ENCODE measurements at places on chromosomes 7 and 10.

DNA sequence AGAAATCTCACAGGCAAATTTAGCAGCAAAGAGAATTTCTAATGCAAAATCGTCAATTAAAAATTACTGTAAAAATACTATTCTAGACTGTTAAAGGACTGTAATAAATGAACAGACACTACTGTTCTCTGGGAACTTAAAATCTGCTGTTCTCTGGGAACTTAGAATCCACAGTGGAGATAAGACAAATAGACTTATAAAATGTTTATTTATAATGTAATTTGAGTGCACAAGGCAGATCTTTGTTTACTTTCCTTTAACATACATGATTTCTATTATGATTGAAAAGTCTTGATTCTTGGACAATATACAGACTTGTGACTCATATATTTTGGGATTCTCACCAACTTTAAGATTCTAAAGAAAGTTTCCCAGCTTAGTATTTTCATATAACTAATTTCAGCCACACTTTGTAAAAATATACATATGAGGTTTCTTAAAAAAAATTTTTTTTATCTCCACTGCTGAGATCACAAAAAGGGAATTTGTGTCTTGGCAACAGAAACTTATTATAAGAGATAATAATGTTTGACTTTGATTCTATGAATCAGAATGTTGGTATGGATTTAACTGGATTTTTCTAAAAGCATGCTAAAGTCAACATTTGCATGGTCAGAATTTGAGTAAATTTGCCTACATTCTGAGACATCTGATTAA, 166.3 kb upstream of the RHOBTB1 start:
- DNase-seq = no peak

DNA sequence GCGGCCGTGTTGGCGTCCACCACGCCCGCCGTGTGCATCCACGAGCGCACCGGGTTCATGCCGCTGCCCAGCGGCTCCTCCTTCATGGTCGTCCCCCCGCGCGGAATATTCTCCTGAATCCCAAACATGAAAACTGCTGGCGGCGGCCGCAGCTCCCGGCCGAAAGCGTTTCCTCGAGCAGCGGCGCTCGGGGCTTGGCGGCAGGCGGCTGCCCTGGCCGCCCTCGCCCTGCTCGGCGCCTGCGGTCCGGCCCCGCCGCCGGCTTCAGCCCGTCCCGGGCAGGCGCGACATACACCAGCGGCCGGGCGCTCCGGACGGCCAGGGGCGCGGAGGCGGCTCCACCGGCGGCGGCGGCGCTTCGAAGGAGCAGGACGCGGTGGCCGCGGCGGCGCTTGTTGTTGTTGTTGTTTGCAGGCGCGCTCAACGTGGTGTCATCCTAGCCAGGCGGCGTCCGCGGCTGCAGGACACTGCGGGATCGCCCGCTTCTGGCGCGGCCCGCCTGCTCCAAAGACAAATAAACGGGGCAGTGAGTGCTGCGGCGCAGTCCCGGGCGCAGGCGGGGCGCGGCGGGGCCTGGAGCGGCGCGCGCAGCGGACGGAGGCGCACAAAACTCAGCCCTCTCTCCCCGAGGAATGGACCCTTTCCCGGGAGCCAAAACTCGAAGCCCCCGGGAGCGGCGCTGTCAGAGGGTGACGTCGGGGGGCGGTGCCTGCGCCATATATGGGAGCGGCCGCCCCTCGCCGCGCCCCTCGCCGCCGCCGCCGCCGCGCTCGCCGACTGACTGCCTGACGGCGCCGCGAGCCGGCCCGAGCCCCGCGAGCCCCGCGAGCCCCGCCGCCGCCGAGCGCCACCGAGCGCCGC, at the start of gene EBF3:
EBF3 (minus strand) TSS at position 634 of the 861 bp plus-strand sequence; CDS start at position 128, 506 bp downstream.
- no peak for DNase-seq

GRCh38 chr7:130493275-130493873, 1.5 kb downstream of the MEST start:
- no peak for DNase-seq

GRCh38 chr10:4270116-4270515, 485.1 kb upstream of the KLF6 start:
- peak; percentile 60 for DNase-seq

- DNase-seq = no peak
Observed at GRCh38 chr10:128064970-128065580, 61.1 kb downstream of the MKI67 start.

GRCh38 chr7:26293569-26294308, 2.1 kb downstream of the SNX10 start:
- DNase-seq = no peak

DNA sequence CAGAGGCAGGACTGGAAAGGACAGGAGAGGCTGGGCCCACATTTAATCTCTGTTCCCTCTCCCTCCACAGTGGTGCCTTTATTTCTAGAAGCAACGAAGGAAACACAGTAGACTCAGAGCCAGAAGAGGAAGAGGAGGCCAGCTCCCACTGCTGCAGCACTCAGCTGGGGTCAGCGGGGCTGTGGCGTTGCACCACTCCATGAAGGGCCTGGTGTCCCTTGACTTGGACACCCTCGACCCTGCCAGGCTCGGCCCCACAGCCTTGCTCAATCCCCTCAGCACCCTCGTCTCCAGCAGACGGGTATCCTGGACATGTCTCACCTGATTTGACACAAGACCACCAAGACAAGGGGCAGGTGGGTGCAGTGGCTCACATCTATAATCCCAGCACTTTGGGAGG, 38.8 kb downstream of the PRKAG2 start:
- DNase-seq = no peak

GRCh38 chr10:6178581-6178980, 24.2 kb upstream of the PFKFB3 start:
- no peak for DNase-seq

GRCh38 chr10:47078393-47079203, 167.4 kb downstream of the PTPN20 start:
- no peak for DNase-seq

- no peak for DNase-seq
Observed at GRCh38 chr10:51063166-51063565, 11.1 kb upstream of the PRKG1 start.

DNA sequence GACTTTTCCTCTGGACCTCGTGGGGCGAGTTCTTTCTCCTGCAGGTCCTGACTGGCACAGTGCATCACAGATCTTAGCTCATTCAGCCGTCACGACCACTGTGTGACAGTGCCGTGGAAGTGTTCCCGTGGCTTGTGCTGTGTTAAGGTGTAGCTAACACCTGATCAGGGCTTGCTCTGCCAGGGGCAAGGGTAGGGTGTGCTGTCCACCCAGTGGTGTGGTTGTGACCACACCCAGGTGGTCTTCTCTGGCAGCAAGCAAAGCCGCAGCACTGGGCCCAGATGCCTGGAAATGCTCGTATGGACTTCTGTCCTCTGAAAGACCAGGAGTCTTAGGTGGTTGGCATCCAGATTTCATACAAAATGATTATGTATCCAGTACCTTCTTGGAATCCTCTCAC, 86.2 kb downstream of the GLRX3 start:
- DNase-seq = no peak

DNA sequence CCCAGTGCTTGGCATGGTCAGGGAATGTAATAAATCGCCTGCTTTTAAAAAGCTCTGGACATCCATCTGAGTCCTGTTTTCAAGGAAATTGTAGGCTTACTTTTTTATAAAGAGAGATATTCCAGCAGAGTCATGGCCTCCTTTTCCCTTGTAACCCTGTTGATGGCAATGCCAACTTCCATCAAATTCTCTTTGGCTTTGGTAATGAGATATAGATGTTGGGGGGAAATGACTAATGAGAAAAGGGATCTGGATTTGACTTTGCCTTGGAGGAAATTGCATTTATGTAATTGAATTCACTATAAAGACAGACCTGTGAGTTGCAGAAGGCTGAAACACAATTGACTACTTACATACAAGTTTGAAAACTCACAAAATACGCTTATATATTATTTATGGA, 347.5 kb downstream of the GPR158 start:
- no peak for DNase-seq

DNA sequence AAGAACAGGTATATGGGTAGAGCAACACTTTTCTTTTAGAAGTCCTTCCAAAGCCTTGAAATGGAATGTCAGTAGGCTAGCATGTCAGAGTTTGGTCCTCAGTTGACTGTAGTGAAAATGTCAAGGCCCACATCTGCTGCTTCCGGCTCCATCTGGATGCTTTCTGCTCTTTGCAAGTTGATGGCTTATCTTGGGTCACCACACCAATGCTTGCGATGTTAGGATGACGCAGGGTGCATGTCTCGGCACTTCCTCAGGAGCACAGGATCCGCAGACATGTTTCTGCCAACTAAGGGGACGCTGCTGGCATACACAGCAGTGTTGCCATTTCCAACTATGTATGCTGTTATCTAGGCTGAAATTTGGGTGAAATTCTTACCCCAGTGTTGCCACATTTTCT, 14.0 kb upstream of the HBP1 start:
- DNase-seq = no peak

DNA sequence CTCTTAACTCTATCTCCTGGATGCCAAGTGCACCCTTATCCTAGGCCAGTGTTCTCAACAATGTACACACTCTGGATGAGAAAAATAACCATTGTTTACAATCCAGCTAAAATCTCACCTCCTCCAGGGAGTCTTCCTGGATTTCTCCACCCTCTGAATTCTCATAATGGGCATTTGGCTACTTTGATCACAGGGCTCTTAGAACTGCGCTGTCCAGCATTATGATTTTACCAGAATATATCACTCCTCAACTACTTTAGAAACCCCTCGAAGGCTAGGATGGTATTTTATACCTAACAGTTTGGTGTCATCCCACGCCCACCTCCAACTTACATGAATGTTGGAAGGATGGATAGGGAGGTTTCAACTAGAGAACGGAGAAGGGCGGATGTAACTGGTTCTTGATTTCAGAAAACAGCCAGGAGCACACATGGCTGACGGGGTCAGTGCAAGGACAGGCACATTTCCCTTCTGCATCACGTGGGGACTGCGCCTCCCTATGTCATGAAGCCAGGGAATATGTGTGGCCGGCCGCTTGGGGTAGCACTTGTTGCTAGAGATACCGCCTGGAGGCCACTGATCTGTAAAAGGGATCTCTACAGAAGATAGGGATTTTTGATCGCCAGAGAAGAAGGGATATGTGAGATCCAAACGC, 1.2 kb upstream of the ATP6V0E2 start:
- DNase-seq = peak; percentile 94

DNA sequence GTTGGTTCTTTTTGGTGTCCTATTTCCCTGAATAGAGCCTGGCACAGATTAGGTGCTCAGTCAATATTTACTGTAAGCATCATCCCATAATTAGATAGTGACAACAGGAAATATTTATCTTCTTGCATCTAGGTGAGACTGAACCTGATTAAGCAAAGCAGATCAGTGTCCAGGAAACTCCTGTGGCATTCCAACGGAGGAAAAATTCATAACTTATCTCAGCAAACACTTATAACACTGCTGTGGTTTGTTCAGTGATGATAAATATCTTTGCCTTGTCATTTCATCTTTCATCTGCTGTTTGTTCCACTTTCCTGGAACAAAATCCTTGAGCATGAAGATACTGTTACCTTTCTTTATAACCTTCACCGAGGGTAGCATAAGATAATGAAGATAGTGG, 1160.3 kb upstream of the AUTS2 start:
- DNase-seq = no peak

- DNase-seq = peak; percentile 49
Observed at GRCh38 chr10:5442065-5442989, 30.0 kb downstream of the NET1 start.

- DNase-seq = no peak
Observed at GRCh38 chr10:70267161-70267933, 16.5 kb downstream of the NPFFR1 start.

DNA sequence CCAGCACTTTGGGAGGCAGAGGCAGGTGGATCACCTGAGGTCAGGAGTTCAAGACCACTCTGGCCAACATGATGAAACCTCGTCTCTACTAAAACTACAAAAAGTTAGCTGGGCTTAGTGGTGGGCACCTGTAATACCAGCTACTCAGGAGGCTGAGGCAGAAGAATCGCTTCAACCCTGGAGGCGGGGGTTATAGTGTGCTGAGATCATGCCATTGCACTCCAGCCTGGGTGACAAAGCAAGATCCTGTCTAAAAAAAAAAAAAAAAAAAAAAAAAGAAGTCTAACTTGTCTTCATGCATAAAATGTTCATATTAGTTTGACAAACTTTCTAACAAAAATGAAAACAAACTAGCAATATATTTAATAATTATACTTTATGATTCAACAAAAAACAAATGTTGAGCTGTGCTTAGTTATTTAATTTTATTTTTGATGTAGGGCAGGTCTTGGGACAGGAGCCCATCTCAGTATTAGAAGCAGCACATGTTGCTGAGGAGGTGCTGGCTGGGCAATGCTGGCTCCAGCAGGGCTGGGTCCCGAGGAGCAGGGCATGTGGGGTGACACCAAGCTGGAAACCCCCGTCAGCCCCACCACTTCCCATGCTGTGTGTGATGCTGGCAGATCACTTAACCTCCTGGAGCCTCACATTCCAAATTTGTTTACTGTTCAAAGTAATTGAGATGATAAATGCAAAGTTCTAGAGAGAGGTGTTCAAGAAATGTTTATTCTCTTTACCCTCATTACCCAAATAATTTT, 335.3 kb upstream of the KLF6 start:
- no peak for DNase-seq

- no peak for DNase-seq
Observed at GRCh38 chr7:81618396-81619014, 151.3 kb downstream of the HGF start.

Measured in Ammon's horn (tissue), 1 donor.